ENCODE measurements at places on chromosomes 16 and 17. TPM values are rescaled to one million over a fixed set of nuclear protein-coding genes. Genes with fewer than 3 reads are reported as not detected.
A peak's percentile ranks its signal among the peaks of the same experiment; 100 is the strongest.

Gene TMEM114
- total RNA-seq: not detected

DNA sequence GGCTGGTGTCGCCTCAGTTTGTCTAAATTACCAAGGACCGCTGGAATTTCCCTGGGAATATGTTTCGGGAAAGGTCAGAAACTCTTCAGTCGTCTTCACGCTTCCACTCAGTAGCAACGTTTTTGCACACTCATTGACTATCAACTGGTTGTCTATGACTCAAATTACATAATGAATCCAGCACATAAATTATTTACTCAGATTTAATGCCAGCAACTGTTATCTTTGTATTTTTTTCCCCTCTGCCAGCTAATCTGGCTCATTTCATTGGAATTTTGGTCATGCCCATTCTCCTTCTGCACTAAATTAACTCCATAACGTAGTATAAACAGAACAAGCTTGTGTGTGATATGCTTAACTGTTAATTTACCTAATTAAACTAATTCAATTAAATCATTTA is 372.7 kb upstream of the ZFHX3 start:
- H3K4me3 ChIP-seq: no peak overlapping the region
- DNase-seq: no peak
- H3K4me1 ChIP-seq: peaks cover 9% of the 10 kb centered on the region

- H3K36me3 ChIP-seq: no peaks in the 10 kb centered on the region
- no peaks in the 10 kb centered on the region for H3K27me3 ChIP-seq
- H3K4me3 ChIP-seq: no peak overlapping the region
- no peak overlapping the region for H3K27ac ChIP-seq
- no peak for DNase-seq
- H3K4me1 ChIP-seq: no peaks in the 10 kb centered on the region
Measured at GRCh38 chr16:75820672-75821071, 94.4 kb upstream of the CPHXL start.

DNA sequence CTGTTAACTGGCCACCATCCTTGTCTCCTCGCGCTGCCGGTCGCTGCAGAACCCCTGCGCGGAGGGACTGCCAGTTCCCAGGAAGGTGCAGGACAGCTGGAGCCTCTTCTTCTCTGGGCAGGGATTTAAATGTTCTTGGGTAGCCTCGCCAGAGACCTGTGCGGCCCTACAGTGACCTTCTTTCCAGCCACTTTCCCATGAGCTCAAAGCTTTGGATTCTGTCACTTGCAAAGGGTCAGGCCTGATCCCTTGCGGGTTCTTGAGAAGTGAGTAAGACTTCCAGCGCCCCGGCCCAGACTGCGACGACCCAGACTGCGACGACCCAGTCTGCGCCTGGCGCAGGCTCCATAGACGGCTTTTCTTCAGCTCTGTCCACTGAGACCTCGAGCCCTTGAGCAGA is 1.4 kb upstream of the SLFN5 start:
- no peak for DNase-seq
- H3K27me3 ChIP-seq: no peaks in the 10 kb centered on the region
- no peaks in the 10 kb centered on the region for H3K36me3 ChIP-seq
- no peak overlapping the region for H3K4me3 ChIP-seq
- no peak overlapping the region for H3K27ac ChIP-seq
- H3K4me1 ChIP-seq: peaks cover 26% of the 10 kb centered on the region

Gene CES1
- not detected for total RNA-seq

Gene JPH3
- total RNA-seq: not detected

DNA sequence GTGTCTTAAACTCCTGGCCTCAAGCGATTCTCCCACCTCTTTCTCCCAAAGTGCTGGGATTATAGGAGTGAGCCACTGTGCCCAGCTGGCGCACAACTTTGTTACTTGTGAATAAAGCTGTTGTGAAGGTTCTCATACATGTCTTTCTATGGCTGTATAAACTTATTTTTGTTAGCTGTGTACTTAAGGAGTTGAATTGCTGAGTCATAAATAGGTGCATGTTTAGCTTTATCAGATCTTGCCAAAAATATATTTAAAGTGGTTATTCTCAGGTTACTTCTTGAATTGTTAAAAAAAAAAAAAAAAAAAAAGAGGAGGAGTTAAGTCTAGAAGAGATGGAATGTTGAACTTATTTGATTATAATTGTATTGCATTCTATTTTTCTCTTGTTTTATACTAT is 47.6 kb upstream of the IRX3 start:
- H3K27me3 ChIP-seq: no peaks in the 10 kb centered on the region
- H3K4me3 ChIP-seq: no peak overlapping the region
- no peaks in the 10 kb centered on the region for H3K4me1 ChIP-seq
- H3K27ac ChIP-seq: no peak overlapping the region

GRCh38 chr16:87648236-87648635 is 45.9 kb downstream of the JPH3 start:
- H3K27ac ChIP-seq: no peak overlapping the region
- no peak for DNase-seq
- H3K4me3 ChIP-seq: no peak overlapping the region
- H3K27me3 ChIP-seq: peaks cover 56% of the 10 kb centered on the region

GRCh38 chr17:54891176-54891821 is 9.4 kb upstream of the TOM1L1 start:
- H3K4me1 ChIP-seq: peaks cover 3% of the 10 kb centered on the region
- peak; percentile 57 for DNase-seq
- H3K4me3 ChIP-seq: no peak overlapping the region
- H3K27ac ChIP-seq: no peak overlapping the region
- H3K36me3 ChIP-seq: no peaks in the 10 kb centered on the region
- H3K27me3 ChIP-seq: no peaks in the 10 kb centered on the region

- no peaks in the 10 kb centered on the region for H3K4me1 ChIP-seq
- H3K27me3 ChIP-seq: peaks cover 8% of the 10 kb centered on the region
- no peaks in the 10 kb centered on the region for H3K36me3 ChIP-seq
- no peak overlapping the region for H3K4me3 ChIP-seq
- no peak overlapping the region for H3K27ac ChIP-seq
- no peak for DNase-seq
Measured at GRCh38 chr16:1200014-1200627, 24.9 kb downstream of the TPSG1 start.

Gene SUMO2
- 212 TPM for total RNA-seq

DNA sequence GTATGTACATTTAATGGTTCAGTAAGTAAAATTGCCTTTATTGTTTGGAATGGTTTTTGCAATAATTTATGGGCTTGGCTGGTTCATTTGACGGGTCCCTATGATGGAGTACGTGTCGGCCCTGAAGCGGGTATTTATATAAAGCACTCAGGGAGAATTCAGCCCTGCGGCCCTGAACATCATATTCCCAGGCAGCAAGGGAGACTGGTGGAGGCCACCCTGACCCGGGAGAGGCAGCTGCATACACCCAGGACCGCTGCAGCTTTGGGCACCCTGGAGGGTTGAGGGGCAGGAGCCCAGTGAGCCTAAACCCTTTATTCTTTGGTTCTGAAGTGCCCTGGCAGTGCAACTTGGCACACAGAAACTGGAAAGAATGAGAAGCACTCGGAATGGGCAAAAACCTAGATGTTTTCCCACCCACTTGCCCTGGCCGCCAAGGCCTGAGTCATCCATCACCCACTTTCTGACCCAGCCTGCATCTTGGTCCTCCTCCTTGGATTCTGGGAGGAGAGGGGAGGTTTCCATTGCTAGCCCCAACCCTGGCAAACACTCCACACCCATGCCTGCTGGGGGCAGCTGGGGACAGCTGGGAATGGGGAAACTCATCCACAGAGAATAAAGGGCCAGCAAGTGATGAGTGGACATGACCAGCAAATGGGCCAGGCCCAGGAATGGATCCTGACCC is 162.2 kb upstream of the TNRC6C start:
- H3K27me3 ChIP-seq: peaks cover 27% of the 10 kb centered on the region
- no peak overlapping the region for H3K4me3 ChIP-seq
- no peaks in the 10 kb centered on the region for H3K36me3 ChIP-seq
- DNase-seq: no peak
- no peaks in the 10 kb centered on the region for H3K4me1 ChIP-seq
- H3K27ac ChIP-seq: no peak overlapping the region

DNA sequence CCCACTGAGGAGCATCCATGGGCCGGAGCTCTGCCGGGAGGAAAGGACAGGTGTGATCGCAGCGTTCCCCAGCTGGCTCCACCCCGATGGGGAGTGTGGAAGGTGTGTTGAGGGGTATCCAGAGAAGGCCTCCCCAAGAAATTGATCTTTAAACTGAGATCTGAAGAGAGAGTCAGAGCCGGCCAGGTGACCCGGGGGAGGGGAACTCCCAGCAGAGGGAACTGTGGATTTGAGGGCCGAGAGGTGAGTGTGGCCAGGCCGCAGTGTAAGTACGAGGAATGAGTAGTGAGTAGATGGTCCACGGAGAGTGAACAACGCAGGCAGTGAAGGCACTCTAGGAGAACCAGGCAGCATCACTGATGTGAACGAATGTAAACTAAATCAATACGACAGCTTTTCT is 80.2 kb downstream of the RPTOR start:
- H3K36me3 ChIP-seq: peaks cover 11% of the 10 kb centered on the region
- H3K4me1 ChIP-seq: peaks cover 1% of the 10 kb centered on the region
- no peak for DNase-seq
- no peaks in the 10 kb centered on the region for H3K27me3 ChIP-seq
- no peak overlapping the region for H3K27ac ChIP-seq

DNA sequence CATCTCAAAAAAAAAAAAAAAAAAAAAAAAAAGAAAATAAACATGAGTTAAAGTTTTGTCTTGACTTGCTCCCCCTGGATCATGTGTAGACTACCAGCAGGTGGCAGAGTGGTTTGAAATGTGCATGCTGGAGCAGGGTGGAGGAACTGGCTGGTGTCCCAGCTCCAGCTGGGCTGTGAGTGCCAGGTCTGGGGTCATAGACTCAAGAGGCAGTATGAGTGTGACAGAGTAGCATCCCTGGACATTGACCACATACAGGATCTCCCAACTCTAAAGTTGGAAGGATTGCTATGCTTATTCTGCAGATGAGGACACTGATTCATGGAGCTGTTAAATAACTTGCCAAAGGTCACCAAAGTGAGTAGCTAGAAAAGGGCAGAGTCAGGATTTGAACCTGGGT is 198.0 kb upstream of the MPHOSPH6 start:
- peak; percentile 10 for DNase-seq
- H3K4me1 ChIP-seq: no peaks in the 10 kb centered on the region
- H3K27ac ChIP-seq: no peak overlapping the region
- no peaks in the 10 kb centered on the region for H3K36me3 ChIP-seq
- H3K4me3 ChIP-seq: no peak overlapping the region

DNA sequence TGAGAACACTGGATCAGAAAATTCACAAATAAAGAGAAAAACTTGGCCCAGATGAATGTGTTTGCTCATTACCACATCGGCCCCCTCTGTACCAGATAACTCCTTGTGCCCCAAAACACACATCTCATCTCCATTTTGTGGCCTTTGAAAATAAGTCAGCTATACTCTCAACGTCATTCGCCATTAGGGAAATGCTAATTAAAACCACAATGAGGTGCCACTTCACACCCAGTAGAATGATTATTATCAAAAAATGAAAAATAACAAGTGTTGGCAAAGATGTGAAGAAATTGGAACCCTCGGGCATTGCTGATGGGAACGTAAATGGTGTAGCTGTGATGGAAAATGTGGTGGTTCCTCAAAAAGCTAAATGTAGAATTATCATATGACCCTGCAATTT is 34.6 kb upstream of the AKTIP start:
- H3K27ac ChIP-seq: no peak overlapping the region
- H3K36me3 ChIP-seq: no peaks in the 10 kb centered on the region
- H3K27me3 ChIP-seq: no peaks in the 10 kb centered on the region
- H3K4me1 ChIP-seq: no peaks in the 10 kb centered on the region

DNA sequence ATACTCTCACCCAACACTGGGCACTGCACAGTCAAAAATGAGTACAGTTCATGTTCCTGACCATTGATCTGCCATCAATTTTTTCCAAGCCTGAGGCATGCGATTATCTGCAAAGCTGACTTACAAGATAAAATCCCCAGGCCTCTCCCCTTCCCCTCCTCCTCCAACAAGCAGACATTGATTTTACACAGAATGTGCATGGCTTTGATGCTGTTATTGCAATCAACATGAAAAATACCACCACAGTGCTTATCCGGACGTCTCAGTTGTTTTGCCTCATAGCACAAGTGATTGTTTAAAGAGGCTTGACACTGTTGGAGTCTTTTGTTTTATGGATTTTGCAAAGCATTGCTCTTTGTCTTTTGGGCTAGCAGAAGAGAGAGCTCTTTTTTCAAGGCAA is 163.8 kb downstream of the TOX3 start:
- H3K27me3 ChIP-seq: no peaks in the 10 kb centered on the region
- no peaks in the 10 kb centered on the region for H3K4me1 ChIP-seq

Gene LGALS9C
- total RNA-seq: not detected

GRCh38 chr17:73750975-73751374 is 106.7 kb upstream of the SDK2 start:
- H3K27me3 ChIP-seq: peaks cover 57% of the 10 kb centered on the region
- no peak for DNase-seq
- no peak overlapping the region for H3K27ac ChIP-seq
- H3K36me3 ChIP-seq: no peaks in the 10 kb centered on the region
- no peak overlapping the region for H3K4me3 ChIP-seq

- no peaks in the 10 kb centered on the region for H3K4me1 ChIP-seq
- no peak overlapping the region for H3K4me3 ChIP-seq
- DNase-seq: no peak
- no peak overlapping the region for H3K27ac ChIP-seq
Measured at GRCh38 chr17:59126809-59127417, 20.2 kb upstream of the TRIM37 start.

Gene CDH13
- total RNA-seq: 60.7 TPM

DNA sequence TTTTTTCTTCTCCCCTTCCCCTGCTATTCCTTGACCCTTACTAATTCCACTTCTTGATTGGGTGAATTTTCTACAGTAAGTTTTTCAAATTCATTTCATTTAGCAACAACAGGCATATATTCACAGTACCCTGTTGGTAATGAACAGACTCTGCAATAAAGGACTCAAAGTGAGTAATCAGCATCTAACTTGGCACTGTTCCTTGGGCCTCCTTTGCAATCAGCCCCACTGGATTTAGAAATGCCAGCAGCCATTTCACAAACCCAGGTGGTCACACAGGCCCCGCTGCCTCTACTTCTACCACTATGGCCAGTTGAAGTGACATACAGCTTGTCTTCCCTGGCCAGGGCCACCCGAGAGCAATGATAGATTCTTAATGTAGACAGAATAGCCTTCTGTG is 113.8 kb downstream of the CYB561 start:
- H3K27me3 ChIP-seq: no peaks in the 10 kb centered on the region
- no peaks in the 10 kb centered on the region for H3K36me3 ChIP-seq
- H3K4me3 ChIP-seq: no peak overlapping the region
- no peak overlapping the region for H3K27ac ChIP-seq
- DNase-seq: no peak

DNA sequence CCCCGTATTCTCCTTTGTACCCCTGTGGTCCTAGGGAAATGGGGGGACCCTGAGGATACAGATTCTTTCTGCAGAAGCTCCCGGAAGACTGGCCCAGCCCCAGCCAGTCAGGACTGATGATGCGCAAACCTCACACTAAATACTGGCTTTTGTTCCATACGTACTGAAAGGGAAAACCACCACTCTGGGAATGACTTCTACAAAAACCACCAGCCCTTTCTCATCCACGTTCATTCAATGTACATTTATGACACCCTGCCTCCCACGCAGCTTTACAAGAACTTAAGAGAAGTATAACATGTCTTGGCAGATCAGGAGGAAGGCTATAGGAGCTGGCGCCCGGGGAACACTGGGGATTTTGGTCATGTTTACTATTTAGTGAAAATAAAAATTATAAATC is 70.6 kb downstream of the MARCHF10 start:
- no peaks in the 10 kb centered on the region for H3K4me1 ChIP-seq
- no peak overlapping the region for H3K4me3 ChIP-seq
- H3K36me3 ChIP-seq: no peaks in the 10 kb centered on the region
- H3K27me3 ChIP-seq: no peaks in the 10 kb centered on the region
- DNase-seq: no peak
- H3K27ac ChIP-seq: no peak overlapping the region

Gene MYH1
- not detected for total RNA-seq

- no peak overlapping the region for H3K27ac ChIP-seq
- 0 out of 2 replicates have a peak, but pooled peaks cover 9% of the 10 kb centered on the region for H3K27me3 ChIP-seq
- H3K4me3 ChIP-seq: no peak overlapping the region
Measured at GRCh38 chr17:16900288-16900882, 71.5 kb downstream of the TNFRSF13B start.

Gene CDRT15
- total RNA-seq: not detected
